NCI-H1436 (cell line): ENCODE measurements at places on chromosomes 1 and 21.

GRCh38 chr1:179493323-179493722 lies 82.4 kb downstream of the NPHS2 start:
- DNase-seq, result no peak

DNA sequence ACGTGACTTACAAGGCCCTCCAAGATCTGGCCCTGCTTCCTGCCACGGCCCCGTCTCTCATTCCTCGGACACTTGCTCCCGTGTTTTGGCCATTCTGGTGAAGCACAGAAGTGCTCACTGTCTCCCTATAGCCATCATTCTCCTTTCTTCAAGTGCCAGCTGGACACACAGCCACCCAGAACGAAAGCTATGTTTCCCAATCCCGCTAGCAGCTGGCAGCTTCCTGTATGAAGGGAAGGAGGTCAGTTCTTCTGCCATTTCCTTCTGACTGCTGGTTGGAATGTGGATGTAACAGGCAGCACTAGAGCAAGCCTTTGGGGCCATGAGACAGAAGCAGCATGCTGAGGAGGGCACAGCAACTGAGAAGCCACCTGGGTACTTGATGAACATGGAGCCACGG lies 82.8 kb downstream of the TGFBR3 start:
- DNase-seq, result no peak

DNA sequence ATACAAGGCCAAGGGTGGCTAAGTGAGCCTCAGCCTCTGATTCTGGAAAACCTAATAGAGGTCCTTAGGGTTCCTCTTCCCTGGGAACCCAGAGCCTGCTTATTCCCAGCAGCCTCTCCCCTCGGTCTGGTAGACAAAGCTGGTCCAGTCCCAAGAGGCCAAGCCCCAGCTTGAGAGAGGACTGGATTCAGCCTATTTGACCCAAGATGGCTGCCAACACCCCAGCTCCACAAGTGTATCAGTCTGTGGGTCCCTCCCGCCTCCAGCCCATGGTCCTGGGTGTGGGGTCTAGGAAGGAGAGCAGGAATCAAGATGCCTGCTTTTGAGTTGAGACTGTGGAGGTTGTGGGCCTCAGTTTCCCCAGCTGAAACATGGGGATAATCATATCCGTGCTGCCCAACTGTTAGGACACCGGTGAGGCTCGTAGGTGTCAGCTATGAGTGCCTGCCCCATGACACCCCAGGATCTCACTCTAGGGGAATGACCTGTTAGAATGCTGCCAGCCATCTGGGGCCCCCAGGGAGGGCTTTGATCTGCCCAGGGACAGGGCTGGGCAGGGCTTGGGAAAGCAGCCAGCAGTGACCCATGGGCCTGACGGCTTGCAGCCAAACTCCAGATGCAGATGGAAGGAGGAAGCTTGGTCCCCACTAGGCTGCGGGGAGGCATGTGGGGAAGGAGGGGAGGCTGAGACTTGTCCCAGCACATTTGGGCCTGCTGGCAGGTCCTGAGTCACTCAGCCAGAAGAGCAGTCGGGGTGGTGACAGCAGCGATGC lies 45.4 kb downstream of the NUAK2 start:
- no peak for DNase-seq

DNA sequence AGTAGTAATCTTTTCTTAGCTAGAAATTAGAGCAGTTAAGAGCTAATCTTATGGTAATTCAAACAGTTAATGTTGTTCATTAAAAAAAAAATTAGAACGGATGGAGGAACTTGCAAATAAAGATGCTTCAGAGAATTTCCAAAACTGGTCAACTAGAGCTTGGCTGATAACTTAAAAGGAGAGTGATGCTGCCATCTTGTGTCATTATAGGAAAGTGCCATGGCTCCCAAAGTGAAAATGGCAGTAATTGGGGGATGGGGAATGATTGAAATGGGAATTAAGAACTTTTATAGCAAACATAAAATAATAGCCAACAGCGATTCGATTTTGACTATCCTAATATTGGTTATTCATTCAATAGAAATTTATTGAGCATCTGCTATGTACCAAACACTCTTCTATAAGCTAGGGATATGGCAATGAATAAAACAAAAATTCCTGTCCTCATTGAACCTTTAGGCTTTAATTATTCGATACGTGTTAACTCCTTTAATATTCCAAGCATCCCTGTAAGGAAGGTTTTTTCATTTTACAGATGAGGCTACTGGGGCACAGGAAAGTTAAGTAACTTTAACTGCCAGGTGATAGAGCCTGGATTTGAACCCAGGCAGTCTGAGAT lies 5.7 kb upstream of the PLPP3 start:
- peak; percentile 55 for DNase-seq

- peak; percentile 50 for DNase-seq
Measured at GRCh38 chr1:3355089-3355488, 99.4 kb upstream of the ARHGEF16 start.

DNA sequence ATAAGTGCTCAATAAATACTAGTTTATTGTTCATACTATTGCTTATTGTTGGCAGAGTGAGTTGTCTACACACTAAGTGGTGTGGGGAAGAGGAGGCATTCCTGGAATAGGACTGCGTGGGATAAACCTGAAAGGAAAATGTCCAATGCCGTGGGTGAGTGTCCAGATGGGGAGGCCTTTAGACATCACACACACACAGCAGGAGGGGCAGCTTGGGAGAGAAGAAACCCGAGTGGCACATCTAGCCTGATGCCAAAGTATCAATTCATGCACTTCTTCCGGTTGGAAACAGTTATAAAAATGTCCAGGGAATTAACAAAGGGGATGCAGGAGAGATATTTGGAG lies 27.3 kb downstream of the CCN1 start:
- DNase-seq, result no peak

DNA sequence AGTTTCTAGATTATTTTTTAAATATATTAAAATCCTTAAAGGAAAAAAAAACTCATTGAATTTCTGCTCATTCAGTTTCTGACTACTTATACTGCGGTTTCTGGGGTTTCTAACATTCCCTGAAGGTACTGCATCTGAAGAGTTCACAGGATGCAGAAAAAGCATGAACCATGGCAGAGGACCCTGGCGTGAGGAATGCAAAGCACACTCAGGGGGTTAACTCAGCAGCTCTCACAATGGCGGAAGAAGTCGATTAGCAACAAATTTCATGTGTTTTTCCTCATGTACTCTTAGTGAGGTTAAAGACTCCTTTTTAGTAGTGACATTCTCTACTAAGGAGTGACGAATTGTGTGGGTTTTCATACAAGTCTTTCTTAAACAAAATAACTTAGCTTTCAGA lies 975.6 kb downstream of the NCAM2 start:
- no peak for DNase-seq

GRCh38 chr1:25861316-25862286 lies 2.3 kb upstream of the AUNIP start:
- no peak for DNase-seq

DNA sequence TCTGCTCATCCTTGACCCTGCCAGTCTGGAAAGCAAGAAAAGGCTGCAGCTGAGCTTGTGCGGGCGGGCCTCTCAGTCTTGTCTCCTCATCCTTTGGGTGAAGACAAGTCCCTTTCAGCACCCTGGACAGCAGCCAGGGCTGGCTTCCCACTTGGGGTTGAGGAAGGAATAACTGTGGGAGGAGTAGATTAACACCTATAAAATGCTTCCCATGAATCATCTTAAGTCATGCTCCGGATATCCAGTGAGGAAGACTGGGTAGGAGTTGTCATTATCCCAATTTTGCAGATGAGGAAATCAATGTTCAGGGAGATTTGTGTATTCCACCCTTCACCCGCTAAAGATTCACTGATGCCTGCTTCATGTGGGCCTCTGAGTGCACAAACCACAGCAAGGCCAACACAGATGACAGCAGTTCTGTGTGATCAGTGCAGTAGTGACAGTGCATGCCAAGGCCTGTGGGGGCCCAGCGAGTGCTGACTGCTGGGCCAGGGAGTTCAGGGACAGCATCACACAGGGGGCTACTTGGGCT lies 20.1 kb upstream of the COL16A1 start:
- DNase-seq, result no peak

DNA sequence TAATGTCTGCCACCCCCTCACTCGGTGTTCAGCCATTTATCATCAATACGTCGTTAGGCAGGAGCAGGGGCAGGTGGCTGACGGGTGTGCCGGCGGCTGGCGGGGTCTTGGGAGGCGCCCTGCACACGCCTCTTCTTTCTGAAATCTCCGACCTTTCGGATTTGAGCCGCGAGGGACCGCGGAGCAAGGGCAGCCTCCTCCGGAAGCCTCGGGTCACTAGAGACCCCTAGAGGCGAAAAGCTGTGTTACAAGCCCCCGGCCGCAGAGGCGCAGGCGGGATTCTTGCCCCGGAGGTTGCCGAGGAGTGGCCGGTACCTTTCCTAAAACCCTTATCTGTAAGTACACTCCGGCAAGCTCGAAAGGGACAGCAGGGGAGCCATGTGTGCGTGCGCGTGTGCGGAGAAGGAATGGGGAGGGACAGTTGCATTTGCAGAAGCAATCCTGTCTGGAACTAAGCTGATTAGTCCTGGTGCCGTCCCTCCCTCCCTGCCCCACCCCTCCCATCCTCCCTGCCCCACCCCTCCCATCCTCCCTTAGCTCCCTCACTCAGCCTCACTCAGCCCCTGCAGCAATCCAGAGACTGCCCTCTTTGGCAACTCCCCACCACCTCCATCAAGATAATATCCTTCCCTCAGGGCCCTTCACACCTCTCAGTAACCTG lies 11.0 kb downstream of the BRINP2 start:
- DNase-seq, result peak; percentile 40

DNA sequence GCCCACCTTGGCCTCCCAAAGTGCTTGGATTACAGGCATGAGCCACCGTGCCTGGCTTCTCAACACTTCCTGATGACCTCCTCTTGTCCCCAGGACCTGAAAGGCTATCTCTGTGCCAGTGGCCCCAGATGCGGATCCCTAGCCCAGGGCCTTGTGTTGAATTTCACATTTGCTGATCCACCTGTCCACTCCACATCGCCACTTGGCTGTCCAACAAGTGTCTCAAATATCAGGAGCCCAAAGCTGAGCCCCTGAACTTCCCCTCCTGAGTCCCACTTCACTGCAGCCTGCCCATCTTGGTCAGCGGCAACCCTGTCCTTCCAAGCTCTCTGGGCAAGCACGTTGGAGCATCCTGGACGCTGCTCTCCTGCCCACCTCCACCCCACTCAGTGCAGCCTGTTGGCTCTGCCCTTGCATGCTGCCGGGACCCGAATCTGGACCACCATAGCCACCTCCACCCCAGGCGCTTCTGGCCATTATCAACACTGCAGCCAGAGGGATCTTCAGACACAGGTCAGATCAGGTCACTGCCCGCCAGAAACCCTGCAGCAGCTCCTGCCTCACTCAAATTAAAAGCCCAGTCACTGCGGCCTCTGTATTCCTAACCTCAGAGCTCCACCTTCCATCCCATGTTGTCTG lies 352.5 kb upstream of the VAMP3 start:
- DNase-seq, result no peak

- no peak for DNase-seq
Measured at GRCh38 chr1:182755632-182756031, 33.9 kb upstream of the NPL start.

- DNase-seq, result no peak
Measured at GRCh38 chr1:14098294-14098913, 398.4 kb downstream of the PRDM2 start.

DNA sequence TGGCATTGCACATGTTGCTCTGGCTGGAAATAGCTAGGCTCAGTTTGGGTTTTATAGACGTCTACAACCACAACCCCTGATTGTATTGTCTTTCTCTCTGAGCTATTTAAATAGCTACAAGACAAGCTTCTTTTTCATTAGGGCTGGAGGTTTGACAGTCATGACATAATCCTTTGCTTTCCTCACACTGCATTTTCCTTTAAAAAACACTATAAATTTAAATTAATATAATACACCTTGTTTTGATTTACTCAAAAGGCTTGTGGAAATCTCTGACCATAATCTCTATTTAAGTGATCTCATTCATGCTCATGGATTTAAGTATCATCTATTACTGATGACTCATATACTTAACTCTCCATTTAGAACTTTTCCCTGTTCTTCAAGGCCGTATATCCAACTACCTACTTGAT lies 50.4 kb upstream of the PTGFR start:
- DNase-seq, result no peak

DNA sequence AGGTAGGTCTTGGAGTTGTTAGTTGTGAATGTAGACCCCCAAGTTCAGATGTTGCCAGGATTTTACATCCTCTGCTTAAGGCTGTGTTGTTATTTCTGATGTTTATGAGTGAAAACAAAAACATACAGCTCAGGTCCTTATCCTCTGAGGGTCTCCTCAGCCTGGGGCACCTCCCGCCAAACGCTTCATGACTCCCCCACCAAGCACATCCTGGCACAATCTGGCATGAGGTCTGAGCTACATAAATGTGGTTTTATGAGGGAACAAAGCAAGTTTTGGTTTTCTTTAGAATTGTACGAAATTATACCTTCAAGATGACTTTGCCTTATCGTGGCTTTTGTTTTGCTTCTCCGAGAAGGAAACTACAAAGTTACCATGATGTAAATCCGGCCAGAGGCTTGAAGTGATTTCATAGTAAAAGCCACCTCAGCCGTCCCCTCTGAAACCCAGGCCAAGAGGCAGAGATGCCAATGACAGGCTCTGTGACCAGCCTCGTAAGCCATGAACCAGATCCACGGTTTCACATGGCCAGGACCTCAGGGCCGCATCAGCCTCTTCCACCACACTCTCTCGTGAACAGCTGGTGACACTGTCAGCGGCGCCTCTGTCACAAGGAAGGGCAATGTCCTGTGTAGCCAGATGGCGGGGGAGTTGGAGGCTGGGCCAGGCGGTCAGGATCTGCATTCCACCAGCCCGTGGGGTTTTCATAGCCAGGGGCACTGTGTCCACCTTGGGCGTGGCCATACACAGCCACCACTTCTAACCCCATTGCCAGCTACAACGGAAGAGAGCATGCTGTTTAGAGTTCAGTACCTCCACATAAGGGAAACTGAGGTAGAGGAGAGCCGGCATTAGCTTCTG lies 199.4 kb downstream of the KIF26B start:
- DNase-seq, result no peak

- no peak for DNase-seq
Measured at GRCh38 chr1:32784817-32785216, 32.3 kb downstream of the YARS1 start.

- DNase-seq, result no peak
Measured at GRCh38 chr1:1255078-1255477, 8.6 kb upstream of the C1QTNF12 start.

- DNase-seq, result no peak
Measured at GRCh38 chr1:173423291-173423690, 53.8 kb upstream of the PRDX6 start.

DNA sequence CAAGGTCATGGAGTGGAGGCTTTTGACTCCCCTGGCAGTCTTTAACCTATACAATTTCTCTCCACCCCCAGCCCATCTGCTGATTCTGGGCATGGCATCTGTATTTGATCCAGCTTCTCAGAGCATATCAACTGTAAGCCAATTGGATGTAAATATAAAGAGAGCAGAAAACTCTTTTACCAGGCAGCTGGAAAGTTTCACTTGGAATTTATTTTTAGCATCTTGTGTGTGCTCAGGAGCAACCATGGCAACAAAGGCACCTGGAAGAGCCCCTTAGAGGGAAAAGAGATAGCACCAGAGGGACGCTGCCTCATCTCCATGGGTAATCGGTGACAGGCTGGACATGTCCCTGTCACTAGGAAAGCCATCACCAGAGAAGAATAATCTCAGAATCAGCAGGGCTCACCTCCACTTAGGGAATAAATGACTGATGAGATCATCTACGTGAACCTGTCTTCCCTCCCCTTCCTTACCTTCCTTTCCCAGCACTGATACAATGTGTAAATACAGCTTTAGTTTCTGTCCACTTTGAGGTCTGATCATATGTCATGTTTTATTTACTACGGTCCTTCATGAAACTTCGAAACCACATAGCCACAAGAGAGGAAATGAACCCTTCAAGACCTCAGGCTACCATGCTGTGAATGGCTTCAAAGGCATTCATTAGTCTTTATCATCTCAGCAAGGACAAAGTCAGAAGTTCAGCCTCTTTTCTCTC lies 25.3 kb upstream of the SIPA1L2 start:
- no peak for DNase-seq

- peak; percentile 60 for DNase-seq
Measured at GRCh38 chr1:7070389-7071029, 285.3 kb downstream of the CAMTA1 start.
